NCI-H1417 (cell line): ENCODE measurements at places on chromosomes 5 and 9.

DNA sequence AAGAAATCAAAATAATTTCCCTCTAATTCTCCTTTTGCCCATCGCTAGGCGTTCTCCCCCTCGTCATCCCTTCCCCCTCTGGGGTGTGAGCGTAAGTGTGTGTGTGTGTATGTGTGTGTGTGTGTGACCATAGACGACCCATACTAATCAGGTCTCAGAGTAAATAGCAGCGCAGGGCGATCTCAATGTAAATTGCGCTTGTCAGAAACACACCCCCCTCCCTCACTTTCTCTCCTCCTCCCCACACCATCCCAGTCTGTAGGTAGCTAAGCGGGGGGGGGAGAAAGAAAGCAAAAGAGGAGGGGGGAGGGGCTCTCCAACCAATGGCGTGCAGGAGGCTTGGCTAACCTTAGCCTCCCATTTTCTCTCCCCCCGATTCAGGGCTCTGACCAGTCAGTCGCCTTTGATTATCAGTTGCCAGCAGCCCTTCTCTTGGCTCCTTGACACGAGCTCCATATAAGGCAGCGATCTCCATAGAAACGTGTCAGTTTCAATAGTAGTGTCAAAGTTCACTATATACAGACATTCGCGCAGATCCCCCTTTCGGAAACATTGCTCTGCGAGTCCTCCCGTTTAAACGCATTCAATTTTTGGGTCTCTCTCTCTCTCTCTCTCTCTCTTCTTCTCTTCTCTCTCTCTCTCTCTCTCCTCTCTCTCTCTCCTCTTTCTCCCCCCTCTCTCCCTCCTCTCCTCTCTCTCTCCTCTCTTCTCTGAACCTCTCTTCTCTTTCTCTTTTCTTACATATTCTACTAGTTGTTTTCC lies at the start of gene NR2F1:
Gene NR2F1, plus strand, starts transcription at position 546 of the 762 bp plus-strand sequence. CDS start 1,802 bp downstream, outside the sequence.
- peak; percentile 90 for DNase-seq

- no peak for DNase-seq
Measured at GRCh38 chr5:91033370-91033769, 349.7 kb downstream of the ARRDC3 start.

DNA sequence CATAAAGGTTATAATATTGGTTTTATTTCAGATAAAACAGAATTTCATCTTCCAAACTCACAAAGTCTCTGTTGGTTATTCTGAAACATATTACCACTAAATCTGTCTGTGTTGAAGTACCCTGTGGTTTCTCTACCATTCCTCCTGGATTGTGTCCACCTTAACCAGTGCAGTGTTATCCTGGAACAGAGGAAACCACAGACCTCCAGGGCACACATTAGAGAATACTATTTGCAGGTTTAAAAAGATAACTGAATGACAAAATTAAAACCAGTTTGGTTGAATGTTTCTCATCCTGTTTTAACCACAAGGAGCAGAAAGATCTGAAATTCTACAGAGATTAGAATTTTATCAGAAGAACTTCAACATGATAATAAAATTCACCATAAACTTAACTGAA lies 251.8 kb downstream of the CWC27 start:
- DNase-seq: no peak

GRCh38 chr9:129341171-129341986 lies 163.3 kb upstream of the IER5L start:
- DNase-seq: no peak

DNA sequence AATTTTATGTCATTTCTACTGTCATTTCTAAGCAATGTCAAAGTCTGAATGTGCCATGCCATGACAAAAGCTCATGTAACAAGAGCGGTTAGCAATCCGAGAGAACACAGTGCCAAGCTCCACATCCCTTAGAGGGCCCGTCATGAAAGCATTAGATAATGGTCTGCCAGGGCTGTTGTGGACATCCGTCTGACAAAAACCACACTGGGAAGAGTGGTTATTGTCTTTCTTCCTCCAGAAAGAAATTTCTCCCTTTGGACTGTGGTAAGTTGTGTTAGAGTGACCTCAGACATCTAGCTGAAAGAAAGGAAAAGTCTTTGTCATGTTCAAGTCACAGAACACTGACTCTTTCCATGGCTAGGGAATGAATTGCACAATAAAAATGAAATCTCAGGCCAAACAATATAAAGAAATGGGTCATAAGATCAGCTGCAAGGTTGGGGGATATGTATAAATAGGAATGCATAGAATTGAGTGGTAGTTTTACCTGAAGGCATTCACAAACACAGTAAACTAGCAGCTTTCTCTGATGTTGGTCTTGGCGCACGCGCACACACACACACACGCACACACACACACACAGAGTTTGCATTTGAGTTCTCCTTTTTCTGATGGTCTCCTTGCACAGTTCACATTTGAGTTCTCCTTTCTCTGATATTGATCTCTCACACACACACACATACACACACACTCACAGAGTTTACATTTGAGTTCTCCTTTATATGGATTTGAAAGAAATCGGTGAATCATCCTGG lies 5.3 kb downstream of the SLC1A3 start:
- DNase-seq: no peak

DNA sequence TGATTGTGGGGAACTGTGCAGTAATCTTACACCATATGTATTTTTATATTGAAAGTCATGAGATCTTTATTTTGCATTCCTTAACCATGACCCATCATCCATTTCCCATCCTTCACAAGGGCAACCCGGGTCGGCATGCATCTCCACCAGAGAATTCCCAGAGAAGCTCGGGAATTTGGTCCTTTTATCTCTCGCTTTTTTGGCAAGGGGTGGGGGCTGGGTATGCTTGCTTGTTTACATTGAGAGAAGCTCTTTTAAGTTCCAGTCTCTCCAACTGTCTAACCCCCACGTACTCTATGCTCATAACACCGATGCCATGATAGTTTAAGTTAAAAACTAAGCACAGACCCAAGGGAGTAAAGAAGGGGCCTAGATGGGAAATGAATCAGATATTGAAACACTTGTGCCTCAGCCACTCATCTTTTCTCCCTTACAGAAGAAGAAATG lies 109.9 kb upstream of the NFIB start:
- DNase-seq: no peak

- DNase-seq: peak; percentile 24
Measured at GRCh38 chr5:126199467-126199866, 223.7 kb upstream of the GRAMD2B start.

- no peak for DNase-seq
Measured at GRCh38 chr9:132383462-132383883, 23.2 kb downstream of the TTF1 start.

DNA sequence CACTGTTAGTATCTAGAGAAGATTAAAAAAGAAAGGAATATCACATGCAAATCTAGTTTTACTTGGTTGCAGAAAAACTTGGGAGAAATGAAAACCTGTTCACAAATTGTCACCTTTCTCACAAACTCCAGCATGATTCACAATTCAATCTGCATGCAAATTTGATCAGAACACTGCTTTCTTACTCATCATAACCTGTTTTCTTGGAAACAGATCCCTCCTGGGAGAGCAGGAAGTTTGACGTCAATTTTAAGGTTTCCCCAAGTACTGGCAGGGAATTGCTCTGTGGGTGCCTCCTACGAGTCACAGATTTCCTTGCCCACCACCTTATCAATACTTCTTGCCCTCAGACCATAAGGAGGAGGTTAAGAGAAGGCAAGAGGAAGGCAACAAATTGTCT lies 30.2 kb upstream of the HTR4 start:
- DNase-seq: no peak

GRCh38 chr5:37830348-37830747 lies 9.5 kb downstream of the GDNF start:
- no peak for DNase-seq
